ENCODE measurements at places on chromosomes 6 and 20. TPM values are rescaled to one million over a fixed set of nuclear protein-coding genes. Genes with fewer than 3 reads are reported as not detected.

DNA sequence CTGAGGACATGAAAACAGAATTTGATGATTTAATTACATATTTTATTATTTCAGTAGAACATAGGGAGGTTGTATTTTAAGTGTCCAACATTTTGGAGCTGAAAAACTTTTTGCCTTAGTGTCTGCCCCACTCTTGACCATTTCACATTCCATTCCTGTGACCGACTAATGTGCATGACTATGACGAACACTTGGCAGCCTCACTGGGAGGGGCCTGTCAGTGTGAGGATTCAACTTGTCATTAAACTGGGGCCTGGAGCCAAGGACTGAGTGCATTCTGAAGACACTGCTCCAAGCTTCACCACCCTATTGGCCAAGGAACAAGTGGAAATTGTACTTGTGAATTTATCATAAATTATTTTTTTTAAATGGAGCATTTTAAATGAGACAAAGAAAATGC is 661.3 kb downstream of the BCKDHB start:
- H3K36me3 ChIP-seq, result no peaks in the 10 kb centered on the region
- no peak overlapping the region for H3K27ac ChIP-seq
- DNase-seq, result peak; percentile 88
- no peak overlapping the region for H3K4me3 ChIP-seq
- H3K4me1 ChIP-seq, result no peaks in the 10 kb centered on the region

GRCh38 chr6:38877721-38878120 is 162.6 kb downstream of the DNAH8 start:
- DNase-seq, result no peak
- 0 out of 2 replicates have a peak, but pooled peaks cover 1% of the 10 kb centered on the region for H3K27me3 ChIP-seq
- no peaks in the 10 kb centered on the region for H3K36me3 ChIP-seq
- H3K27ac ChIP-seq, result no peak overlapping the region
- H3K4me3 ChIP-seq, result no peak overlapping the region
- no peaks in the 10 kb centered on the region for H3K4me1 ChIP-seq

- peaks cover 32% of the 10 kb centered on the region for H3K27me3 ChIP-seq
- no peak for DNase-seq
- no peak overlapping the region for H3K27ac ChIP-seq
- no peaks in the 10 kb centered on the region for H3K36me3 ChIP-seq
- peaks cover 7% of the 10 kb centered on the region for H3K4me1 ChIP-seq
These were observed 71.2 kb upstream of the ZNFX1 start for GRCh38 chr20:49349078-49349477.

DNA sequence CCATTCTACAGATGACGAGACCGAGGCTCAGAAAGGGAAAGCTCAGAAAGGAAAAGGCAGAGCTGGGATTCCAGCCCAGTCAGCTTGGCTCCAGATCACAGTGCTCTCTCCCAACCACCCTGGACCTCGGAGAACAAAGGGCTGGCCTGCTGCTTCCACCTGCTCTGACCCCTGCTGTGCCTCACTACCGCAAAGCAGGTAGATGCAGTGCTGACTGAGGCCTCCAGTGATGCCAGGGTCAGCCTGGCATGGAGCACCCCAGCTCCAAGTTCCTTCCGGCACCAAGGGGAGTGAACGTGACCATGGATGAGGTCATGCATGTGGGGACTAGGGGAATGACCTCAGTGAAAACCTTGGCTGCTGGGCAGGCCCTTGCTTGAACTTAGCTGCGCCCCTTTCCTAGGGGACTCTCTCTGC is 20.7 kb upstream of the TLDC2 start:
- no peak for DNase-seq
- H3K27me3 ChIP-seq, result no peaks in the 10 kb centered on the region
- H3K4me1 ChIP-seq, result peaks cover 43% of the 10 kb centered on the region
- H3K4me3 ChIP-seq, result no peak overlapping the region

- DNase-seq, result peak; percentile 43
- no peak overlapping the region for H3K4me3 ChIP-seq
- H3K36me3 ChIP-seq, result no peaks in the 10 kb centered on the region
- peaks cover 3% of the 10 kb centered on the region for H3K4me1 ChIP-seq
- H3K27ac ChIP-seq, result no peak overlapping the region
These were observed 374.9 kb upstream of the IRAK1BP1 start for GRCh38 chr6:78492351-78493017.

- H3K27me3 ChIP-seq, result no peaks in the 10 kb centered on the region
- no peaks in the 10 kb centered on the region for H3K4me1 ChIP-seq
- H3K4me3 ChIP-seq, result no peak overlapping the region
- no peaks in the 10 kb centered on the region for H3K36me3 ChIP-seq
These were observed 856 bp downstream of the TP53TG5 start for GRCh38 chr20:45377269-45377668.

GRCh38 chr20:61761453-61762166 is 304.1 kb downstream of the TAF4 start:
- no peaks in the 10 kb centered on the region for H3K36me3 ChIP-seq
- no peaks in the 10 kb centered on the region for H3K4me1 ChIP-seq
- no peak overlapping the region for H3K4me3 ChIP-seq
- H3K27me3 ChIP-seq, result peaks cover 2% of the 10 kb centered on the region
- no peak overlapping the region for H3K27ac ChIP-seq
- DNase-seq, result no peak

DNA sequence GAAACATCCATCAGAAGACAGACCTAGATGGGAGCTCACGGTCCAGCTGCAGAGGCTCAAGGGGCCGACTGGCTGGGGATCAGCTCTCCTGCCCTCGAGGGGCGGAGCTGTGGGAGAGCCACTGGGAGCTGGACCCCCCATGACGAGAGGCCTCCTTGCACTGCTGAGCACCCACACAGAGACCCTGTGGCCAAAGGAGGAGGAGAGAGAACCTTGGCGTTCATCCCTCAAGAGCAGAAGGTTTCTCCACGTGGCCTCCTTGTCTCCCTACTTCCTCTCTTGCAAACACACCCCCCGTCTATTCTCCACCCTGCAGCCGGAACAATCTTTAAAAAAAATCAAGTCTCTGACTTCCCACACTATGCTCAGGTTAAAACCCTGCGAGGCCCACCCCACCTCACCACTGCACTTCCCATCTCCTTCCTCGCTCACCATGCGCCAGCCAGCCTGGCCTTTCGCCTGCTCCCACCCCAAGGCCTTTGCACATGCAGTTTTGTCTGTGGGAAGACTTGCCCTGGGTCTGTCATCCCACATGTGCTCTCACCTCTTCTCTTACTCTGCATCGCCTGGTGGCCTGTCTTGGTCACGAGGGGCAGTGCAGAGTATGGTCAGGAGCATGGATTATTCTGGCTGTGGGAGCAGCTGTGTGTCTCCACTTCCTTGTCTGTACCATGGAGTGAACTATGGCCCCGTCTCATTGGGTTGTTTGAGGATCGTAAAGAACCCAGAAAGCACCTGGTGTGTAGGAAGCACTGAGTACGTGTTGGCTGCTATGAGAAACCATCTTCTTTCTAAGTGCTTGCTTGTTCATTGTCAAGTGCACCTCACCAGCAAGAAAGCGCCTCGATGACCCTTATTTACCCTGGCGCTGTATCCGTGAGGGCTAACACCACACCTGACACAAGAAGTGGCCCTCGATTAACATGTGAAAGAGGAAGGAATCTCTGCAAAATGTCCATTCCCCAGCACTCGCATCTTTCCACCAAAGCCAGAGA is 32.9 kb downstream of the PMEPA1 start:
- H3K36me3 ChIP-seq, result no peaks in the 10 kb centered on the region
- no peak for DNase-seq
- H3K4me3 ChIP-seq, result no peak overlapping the region
- no peak overlapping the region for H3K27ac ChIP-seq
- H3K27me3 ChIP-seq, result no peaks in the 10 kb centered on the region

- peaks cover 3% of the 10 kb centered on the region for H3K4me1 ChIP-seq
- no peak for DNase-seq
These were observed 38.1 kb downstream of the TIAM2 start for GRCh38 chr6:155033021-155033791.

Gene DACT2
- not detected for polyA plus RNA-seq

Gene ID4
- polyA plus RNA-seq, result 7.3 TPM

Gene BTNL2
- polyA plus RNA-seq, result not detected

Gene USP49
- polyA plus RNA-seq, result 2.1 TPM
